ENCODE measurements at places on chromosomes 7 and 10.

- DNase-seq, result no peak
These were observed 44.3 kb downstream of the TET1 start for GRCh38 chr10:68604441-68604840.

- no peak for DNase-seq
These were observed 32.8 kb downstream of the CPVL start for GRCh38 chr7:29113384-29114102.

DNA sequence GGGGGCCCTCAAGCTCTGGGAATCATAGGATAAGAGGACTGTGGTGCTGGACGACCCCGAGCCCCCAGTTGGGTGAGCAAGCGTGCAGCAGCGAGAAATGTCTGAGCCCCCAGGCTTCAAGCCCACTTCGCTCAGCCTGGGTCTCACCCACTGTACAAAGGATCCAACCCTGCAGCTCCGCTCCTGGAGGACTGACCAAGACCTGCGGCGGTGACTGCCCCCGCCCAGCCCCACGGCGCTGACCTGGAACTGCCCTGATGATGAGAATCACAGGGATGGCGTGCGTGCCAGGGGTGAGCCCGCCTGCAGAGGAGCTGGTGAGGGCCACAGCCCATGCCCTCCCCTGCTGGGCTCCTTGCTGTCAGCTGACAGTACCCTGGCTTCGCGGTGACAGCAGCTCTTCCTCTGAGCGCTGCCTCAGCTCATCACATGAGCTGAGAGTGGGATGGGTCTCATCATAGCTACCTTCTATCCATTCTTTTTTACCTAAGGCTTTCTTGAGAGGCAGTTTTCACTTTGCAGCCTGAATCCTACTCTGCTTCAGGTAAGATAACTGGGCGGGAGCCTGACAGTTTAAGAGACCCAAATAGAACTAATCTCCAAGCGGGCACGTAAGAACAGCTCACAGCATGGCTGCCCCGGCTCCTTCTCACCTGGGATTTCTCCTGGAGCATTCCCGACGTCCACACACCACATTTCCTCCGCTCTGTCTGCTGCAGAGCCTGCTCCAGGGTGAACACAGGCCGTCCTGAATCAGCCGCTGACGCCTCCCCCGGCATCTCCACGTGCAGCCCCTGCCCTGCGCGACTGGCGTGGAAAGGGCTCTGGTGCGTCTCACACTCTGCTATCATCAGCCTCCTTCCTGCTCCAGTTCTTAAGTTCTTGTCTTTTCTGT is 329.9 kb downstream of the PTPRN2 start:
- no peak for DNase-seq

- peak; percentile 97 for DNase-seq
These were observed 454 bp upstream of the GTF2I start for GRCh38 chr7:74656837-74657691.

Data from NCI-H1105 treated with DMSO at 0.1 percent for 48 hours (cell line).